ENCODE measurements at places on chromosomes 11 and 22.
A peak's percentile ranks its signal among the peaks of the same experiment; 100 is the strongest.

GRCh38 chr11:40867991-40868632, 591.3 kb downstream of the LRRC4C start:
- DNase-seq: no peak

GRCh38 chr11:75350743-75351540, 519 bp downstream of the ARRB1 start:
- no peak for DNase-seq

GRCh38 chr11:61971248-61972111, 4.0 kb upstream of the FTH1 start:
- peak; percentile 86 for DNase-seq

- DNase-seq: no peak
These were observed 6.4 kb upstream of the DPP3 start for GRCh38 chr11:66473608-66474515.

DNA sequence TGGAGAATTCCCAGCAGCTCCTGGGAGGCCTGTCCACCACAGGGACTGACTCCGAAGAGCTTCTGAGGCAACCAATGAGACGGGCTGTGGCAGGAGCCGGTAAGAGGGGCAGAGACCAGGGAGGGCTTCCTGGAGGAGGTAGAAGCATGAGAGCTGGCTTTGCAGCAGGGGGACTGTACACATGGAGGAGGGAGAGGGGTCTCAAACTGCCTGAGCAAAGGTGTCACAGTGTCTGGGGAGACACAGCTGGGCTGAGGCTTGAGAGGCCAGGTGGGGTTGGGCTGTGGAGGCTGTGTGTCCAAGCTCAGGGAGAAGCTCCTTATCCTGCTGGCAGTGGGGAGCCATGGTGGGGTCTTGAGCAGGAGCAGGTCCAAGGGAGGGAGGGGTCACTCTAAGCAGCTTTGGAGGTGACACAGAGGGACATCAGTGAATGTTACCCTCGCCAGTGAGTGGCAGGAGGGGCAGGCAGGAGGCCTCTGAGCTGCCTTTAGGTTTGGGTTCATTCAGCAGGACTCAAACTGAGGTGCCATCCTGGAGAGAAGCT, 4.6 kb upstream of the RHOD start:
- DNase-seq: no peak

GRCh38 chr11:134152696-134153095, 71.1 kb downstream of the NCAPD3 start:
- no peak for DNase-seq

DNA sequence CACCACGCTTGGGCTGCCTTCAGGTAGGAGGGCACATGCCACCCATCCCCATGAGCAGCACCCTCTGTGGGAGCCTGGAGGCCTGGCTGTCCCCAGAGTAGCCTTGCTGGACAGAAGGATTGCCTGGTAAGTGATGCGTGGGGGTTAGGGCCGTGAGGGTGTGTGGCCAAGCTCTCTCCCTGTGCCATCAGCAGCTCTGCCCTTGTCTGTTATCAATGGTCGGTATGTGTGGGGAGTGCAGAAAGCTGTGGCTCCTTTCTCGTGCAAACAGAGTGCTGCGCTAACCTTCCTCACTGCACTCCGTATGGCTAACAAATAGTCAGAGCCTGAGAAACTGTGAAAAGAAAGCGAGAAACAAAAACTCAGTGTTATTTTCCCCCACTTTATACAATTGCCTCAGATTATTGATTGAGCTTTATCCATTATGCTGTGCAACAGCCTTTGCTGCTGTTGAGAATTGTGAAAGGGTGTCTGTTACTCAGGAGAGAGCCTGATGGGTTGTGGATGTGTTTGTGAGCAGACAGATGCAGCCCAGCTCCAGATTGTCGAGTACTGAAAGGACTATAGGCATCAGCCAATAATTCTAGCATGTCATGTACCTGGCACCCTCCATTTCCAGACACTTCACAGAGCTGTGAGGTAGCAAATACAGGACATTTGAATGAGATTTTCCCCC, 432.2 kb downstream of the NTM start:
- no peak for DNase-seq

DNA sequence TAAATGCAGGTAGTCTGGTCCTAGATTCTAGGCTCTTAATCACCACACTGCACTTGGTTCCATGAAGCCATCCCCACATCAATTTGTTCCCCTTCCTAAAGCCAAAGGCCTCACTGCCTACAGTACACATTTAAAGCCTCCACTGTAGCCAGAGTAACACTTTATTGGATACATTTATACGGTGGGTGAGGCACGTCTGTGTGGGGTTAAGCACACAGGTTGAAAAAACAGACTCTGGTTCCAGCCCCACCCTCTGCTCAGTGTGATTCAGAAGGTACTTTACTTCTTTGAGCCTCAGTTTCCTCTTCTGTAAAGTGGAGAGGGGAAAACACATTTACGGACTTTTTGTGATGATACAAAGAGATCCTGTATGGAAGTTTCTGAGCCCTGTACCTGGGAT, 22.5 kb downstream of the DSCAML1 start:
- DNase-seq: no peak

DNA sequence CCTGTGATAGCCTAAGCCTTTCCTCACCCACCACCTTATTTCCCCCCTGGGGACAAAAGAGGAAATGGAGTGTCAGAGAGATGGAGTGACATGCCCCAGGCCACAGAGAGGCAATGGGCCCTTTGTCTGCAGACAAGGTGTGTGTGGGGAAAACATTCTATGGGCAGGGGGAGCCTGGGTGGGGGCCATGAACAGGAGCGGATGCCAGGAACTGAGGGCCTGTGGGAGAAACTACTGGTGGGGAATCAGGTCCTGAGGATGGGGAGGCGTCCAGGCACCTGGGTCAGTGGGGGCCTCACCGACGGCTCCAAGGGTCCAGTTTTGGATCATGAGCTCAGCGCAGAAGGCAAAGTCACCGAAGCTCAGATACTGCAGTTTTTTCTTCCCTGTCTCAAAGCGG, 3.0 kb downstream of the FIBP start:
- DNase-seq: no peak

DNA sequence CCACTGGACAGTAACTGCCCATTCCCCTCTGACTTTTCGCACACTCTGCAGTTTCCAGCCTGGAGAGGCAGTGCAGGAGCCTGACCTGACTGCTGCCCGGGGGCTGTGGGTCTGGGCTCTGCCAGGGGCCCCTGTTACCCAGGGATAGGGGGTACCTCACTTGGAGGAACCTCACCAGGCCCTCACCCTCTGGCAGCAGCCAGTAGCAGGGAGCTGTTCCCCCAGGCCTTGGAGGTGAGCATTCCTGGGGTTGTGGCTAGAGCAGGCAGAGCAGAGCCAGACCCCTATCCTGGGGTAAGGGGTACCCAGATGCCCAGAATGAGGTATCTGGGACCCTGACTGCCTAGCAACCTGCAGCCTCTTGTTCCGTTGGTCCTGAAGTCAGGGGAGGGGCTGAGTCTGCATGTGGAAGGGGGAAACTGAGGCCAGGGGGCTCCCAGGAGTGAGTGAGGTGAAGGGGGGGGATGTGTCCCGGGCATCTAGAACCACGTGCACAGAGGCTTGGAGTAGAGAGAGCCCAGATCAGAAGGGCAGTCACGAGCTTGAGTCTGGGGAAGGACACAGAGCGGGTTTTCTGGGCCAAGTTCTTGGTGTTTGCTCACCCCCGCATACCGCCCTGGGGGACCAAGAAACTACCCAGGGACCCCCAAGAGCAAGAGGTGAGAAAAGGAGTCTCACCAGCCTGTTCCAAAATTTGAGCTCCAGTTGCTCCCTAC, 43.9 kb upstream of the ACCSL start:
- DNase-seq: no peak

DNA sequence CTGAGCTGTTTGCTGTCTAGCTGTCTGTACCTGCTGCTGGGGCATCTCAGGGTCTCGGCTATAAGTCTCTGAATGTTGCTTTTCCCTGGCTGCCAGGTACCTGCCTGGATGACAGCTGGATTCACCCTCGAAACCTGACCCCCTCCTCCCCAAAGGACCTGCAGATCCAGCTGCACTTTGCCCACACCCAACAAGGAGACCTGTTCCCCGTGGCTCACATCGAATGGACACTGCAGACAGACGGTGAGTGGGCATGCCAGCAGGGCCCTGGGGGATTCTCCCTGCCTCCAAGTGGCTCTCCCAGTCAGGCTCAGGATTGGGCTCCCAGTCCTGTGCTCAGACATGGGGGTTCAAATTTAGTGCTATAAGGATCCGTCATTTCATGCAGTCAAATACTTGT, 12.9 kb downstream of the IL17RA start:
- DNase-seq: no peak

- DNase-seq: no peak
These were observed 6.4 kb downstream of the UNC93B1 start for GRCh38 chr11:67997475-67997921.

DNA sequence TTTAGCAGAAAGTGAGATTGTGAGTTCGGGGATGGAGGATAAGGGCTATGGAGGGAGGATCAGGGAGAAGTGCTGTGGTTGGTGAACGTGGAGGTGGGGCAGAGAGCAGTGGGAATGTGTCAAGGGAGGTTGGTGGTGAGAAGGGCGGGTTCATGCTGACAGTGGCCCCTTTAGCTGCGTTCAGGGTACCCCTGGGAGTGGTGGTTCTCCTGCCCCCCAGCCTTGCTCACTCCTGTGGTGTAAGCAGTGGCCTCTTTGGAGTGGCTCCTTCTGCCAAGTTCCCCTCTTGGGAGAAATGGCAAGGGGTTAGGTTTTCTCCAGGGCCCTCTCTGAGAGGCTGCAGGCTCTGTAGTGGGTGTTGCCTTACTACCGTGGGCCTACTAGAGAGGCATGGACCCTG, 16.1 kb upstream of the NECTIN1 start:
- no peak for DNase-seq

- no peak for DNase-seq
These were observed 190.9 kb downstream of the ADAMTS15 start for GRCh38 chr11:130639369-130639768.
